NCI-H2081 treated with DMSO at 0.1 percent for 48 hours (cell line): ENCODE measurements at places on chromosomes 2 and 18.

- no peak for DNase-seq
Measured at GRCh38 chr2:15563227-15564100, 2.3 kb upstream of the NBAS start.

DNA sequence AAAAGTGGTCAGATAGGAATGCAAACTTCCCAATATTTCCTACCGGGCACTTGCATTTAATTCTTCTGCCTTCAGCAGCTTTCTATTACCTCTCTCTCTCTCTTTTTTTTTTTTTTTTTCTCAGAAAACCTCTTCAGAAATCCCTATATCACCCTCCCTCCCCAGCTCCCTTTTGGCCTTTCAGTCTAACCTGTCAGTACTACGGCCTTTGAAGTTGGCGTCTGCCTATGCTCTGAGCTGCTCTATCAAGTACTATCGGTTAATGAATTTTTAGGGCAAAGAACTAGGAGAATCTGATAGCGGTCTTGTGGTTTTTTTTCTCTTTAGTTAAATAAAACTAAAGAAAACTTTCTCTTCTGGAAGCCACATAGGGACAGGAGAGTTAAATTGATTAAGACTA lies 122.4 kb upstream of the MAPRE2 start:
- no peak for DNase-seq

GRCh38 chr2:189076572-189076971 lies 102.4 kb downstream of the COL3A1 start:
- no peak for DNase-seq

- DNase-seq, result no peak
Measured at GRCh38 chr2:97763176-97763845, 49.9 kb downstream of the ZAP70 start.

DNA sequence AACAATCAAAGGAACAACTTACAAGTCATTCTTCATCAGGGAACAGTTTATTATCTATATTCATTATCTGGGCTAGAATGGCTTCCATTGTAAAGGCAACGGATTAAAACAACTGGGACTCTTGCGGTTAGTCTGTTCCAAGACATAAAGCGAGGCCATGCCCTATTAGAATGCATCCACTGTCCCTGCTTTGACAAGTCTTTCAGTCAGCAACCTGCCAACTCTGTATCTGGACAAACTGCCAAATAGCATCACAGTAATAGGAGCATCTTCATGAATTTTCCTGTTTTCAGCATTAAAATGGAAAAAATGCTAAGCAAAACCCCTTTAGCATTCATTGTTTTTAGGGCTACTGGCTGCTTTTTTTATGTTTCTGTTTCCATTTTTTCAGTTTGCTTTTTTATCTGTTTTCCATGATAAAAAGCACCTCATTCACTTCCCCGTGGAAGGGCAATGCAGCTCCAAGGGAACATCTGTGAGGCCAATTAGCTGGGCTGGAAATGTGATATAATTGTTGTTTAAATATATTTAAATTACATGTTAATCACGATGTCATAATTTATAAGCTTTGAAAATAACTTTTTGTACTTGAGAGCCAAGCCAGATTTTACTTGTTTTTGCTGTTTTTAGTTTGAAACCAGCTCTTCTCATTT lies 834.3 kb downstream of the CPS1 start:
- DNase-seq, result no peak

GRCh38 chr2:97911922-97912575 lies 83.7 kb downstream of the TMEM131 start:
- no peak for DNase-seq

DNA sequence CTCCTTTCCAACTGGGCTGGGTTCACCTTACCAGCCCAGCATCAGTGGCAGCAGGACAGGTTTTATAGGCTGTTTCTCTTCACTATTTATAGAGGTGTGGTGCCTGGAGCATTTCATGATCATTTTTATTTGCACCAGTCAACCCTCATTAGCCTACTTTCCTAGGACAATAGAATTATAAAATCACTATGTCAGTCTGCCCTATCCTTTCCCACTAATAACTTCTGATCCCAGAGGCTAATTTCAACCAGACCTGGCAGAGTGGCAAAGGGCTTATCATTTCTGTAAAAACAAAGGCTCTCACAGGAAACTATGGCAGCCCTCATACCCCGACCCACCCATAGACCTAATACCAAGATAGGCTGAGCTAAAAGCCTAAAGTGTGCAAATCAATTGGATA lies 243.5 kb upstream of the TMEFF2 start:
- no peak for DNase-seq

- DNase-seq, result no peak
Measured at GRCh38 chr2:71567625-71568024, 114.3 kb downstream of the DYSF start.

DNA sequence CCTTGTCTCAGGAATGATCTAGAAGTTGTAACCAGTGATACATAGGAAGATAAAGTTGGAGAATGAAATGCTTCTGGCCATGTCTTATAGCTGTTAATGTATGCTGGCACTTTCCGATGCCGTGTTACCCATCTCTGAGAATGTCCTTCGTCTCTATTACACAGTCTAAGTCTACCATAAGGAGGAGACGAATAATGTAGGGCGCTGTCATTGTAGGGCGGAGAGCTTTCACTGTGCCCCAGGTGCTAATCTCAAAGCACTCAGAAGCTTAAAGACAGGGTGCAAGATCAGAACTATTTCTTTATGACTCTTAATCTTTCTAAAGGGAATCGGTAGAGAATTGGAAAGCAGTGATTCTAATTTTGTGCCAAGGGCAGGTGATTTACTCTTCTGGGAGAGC lies 48.2 kb upstream of the MSTN start:
- no peak for DNase-seq

- DNase-seq, result no peak
Measured at GRCh38 chr18:36993068-36993467, 164.1 kb downstream of the KIAA1328 start.

- DNase-seq, result no peak
Measured at GRCh38 chr2:164621764-164622105, 453 bp upstream of the GRB14 start.

GRCh38 chr2:136381722-136382633 lies 264.0 kb upstream of the CXCR4 start:
- DNase-seq, result no peak

GRCh38 chr2:151043484-151043883 lies 218.2 kb downstream of the RBM43 start:
- no peak for DNase-seq
